ENCODE measurements at places on chromosomes 2 and 18.

GRCh38 chr2:19747310-19748072, 154.3 kb downstream of the TTC32 start:
- DNase-seq = no peak

DNA sequence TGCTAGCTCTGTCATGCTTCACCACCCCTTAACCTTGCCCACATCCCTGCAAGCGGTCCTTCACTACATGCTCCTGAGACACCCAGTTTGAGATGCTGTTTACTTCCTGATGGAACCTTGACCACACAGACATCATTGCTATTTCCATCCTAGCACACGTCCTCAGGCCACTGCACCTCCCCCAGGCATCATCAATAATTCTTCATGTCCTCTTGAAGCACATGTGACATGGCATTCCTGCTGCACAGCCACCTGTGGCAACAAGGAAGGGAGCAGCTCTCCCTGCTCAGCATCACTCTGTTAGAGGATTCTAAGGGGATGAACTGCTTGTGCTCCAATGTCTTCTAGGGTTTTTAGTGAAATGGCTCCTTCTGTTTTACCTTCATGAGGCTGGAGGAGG, 26.1 kb upstream of the ST3GAL5 start:
- no peak for DNase-seq

GRCh38 chr2:156452971-156453370, 16.8 kb downstream of the GPD2 start:
- no peak for DNase-seq

GRCh38 chr2:130776550-130776949, 21.2 kb downstream of the AMER3 start:
- DNase-seq = no peak

DNA sequence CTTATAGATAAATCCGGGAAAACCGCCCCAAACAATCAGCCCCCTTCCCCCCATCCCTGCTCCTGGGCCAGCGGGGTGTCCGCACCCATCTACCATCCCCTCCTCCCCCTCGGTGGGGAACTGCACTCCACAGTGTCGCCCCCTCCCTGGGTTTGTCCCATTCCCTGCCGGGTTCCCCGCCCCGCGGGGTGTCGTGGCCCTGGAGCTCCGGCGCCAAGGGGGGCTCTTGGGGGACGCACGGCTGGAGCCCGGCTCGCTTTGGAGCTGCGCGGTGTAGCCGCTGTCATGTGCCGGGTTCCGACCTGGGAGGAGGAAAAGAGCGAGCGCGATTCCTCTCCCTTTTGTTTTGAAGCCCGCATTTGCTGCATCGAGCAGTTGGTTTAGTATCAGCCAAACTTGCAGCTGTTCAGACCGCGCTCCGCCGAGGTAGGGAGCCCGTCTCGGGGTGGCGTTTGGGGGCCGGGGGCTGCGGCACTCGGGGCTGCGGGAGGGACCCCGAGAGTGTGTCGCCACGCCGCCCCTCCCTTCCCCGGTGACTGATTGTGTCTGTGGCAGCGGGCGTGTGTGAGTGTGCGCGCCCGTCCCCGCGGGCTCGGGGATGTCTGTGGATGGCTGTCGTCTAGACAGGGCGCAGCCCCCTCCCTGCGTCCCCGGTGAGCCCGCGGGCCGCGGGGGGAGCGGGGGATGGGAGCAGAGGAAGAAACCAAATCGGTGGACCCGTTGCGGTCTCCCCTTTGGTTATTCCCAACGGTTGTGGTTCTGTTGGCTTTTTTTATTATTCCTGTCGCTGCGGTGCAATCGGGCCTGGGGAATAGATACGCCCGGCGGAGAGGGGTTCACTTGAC, 797 bp downstream of the CTIF start:
- peak; percentile 53 for DNase-seq

- DNase-seq = peak; percentile 41
Observed at GRCh38 chr2:67322353-67323001, 74.7 kb upstream of the ETAA1 start.

GRCh38 chr18:48806551-48807261, 144.1 kb downstream of the SMAD7 start:
- peak; percentile 25 for DNase-seq

DNA sequence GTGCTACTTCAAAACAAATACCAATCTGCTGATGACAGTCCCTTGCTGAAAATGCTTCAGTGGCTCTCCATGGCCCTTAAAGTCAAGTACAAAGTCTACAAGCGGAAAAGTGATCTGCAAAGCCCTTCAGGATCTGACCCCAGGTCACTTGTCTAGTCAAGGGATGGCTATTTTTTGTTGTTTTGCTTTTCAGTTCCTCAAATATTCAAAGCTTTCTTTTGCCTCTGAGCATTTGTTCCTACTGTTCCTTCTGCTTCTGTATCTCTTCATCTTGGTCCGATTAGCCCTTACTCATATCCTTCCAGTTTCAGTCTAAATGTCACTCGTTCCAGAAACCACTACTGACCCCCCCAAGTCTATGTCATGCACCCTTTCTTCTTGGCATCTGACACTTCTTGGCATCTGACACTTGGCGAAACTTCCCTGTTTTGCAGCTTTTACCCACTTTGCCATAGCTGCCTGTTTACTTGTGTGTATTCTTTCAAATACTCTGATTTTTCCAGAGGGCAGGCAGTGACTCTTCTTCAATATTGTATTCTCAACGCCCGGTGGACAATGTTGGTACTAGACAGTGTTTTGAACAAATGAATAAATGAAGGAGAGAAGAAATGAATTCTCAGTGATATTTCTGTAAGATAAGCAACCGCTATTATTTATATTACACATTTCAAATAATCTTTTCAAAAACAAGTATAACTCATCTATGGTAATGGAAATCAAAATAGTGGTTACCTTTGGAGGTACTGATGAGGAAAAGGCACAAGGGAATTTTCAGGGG, 175.9 kb upstream of the FN1 start:
- DNase-seq = peak; percentile 12

GRCh38 chr2:63050334-63051041, at the start of gene OTX1:
OTX1 (plus strand) TSS chr2:63050830; CDS start chr2:63052991, 2,161 bp downstream.
- DNase-seq = peak; percentile 84

GRCh38 chr2:151978709-151979108, 120.1 kb downstream of the CACNB4 start:
- no peak for DNase-seq

- DNase-seq = peak; percentile 43
Observed at GRCh38 chr2:216034065-216034464, 20.7 kb upstream of the MREG start.

- peak; percentile 5 for DNase-seq
Observed at GRCh38 chr2:105287692-105288091, 41.8 kb downstream of the TGFBRAP1 start.

GRCh38 chr2:7567646-7568045, 650.4 kb downstream of the RNF144A start:
- no peak for DNase-seq

DNA sequence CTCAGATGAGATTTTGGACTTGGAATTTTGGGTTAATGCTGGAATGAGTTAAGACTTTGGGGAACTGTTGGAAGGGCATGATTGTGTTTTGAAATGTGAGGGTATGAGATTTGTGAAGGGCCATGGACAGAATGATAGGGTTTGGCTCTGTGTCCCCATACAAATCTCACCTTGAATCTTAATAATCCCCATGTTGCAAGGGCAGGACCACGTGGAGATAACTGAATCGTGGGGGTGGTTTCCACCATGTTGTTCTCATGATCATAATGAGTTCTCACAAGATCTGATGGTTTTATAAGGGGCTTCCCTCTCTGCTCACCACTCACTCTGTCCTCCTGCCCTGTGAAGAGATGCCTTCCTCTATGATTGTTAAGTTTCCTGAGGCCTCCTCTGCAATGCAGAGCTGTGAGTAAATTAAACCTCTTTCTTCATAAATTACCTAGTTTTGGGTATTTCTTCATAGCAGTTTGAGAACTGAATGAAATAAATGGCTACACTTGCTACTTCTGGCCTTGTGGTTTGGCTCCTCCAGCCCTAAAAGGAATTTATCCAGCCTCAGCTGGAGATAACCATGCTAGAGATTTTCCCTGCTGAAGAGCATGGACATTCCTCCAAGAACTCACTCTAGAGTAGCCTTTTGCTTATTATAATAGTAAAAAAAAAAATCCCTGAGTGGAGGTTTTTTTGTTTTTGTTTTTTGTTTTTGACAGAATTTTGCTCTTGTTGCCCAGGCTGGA, 144.3 kb upstream of the TFPI start:
- DNase-seq = no peak

GRCh38 chr2:235766278-235766677, 272.4 kb downstream of the AGAP1 start:
- DNase-seq = peak; percentile 48

- DNase-seq = no peak
Observed at GRCh38 chr2:5834501-5834900, 142.3 kb downstream of the SOX11 start.

- DNase-seq = no peak
Observed at GRCh38 chr2:216405588-216405987, 6.7 kb upstream of the SMARCAL1 start.

DNA sequence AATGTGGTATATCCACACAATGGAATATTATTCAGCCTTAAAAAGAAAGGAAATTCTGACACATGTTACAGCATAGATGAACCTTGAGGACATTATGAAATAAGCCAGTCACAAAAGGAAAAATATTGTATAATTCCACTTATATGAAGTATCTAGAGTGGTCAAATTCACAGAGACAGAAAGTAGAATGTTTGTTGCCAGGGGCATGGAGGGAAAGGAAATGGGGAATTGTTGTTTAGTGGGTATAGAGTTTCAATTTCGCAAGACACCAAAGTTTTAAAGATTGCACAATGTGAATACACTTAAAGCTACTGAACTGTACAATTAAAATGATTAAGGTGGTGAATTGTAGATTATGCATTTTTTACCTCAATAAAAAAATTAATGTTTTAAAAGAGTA, 92.9 kb downstream of the TXNL1 start:
- DNase-seq = no peak

- peak; percentile 8 for DNase-seq
Observed at GRCh38 chr18:21452276-21452780, 148.2 kb downstream of the ESCO1 start.

- DNase-seq = no peak
Observed at GRCh38 chr2:7649461-7650228, 732.4 kb downstream of the RNF144A start.

- no peak for DNase-seq
Observed at GRCh38 chr18:22026889-22027288, 142.5 kb upstream of the GATA6 start.

- no peak for DNase-seq
Observed at GRCh38 chr2:208101716-208102631, 22.4 kb downstream of the CRYGD start.

- DNase-seq = no peak
Observed at GRCh38 chr2:99450199-99450598, 39.6 kb downstream of the REV1 start.

DNA sequence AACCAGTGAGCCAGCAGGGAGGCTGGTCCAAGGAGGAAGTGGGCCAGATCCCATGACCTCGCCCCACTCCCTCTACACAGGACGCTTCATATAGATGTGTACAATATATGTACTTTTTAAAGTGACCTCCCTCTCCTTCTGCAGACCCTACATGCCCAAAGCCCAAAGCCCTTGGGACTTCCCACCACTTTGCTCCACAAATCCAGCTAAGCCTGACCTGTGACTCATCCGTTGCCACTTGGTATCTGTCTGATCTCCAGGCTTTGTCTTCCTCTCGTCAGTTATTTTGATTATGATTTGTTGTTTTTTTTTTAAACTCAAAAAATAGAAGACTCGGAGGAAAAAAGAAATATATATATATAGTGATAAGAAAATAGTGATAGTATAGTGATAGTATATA, 470.8 kb downstream of the KCNJ3 start:
- no peak for DNase-seq

- DNase-seq = no peak
Observed at GRCh38 chr2:27922842-27923241, 32.3 kb downstream of the BABAM2 start.

- no peak for DNase-seq
Observed at GRCh38 chr2:186690786-186691185, 3.1 kb upstream of the FAM171B start.

GRCh38 chr2:105488285-105488684, 89.4 kb upstream of the FHL2 start:
- DNase-seq = no peak

DNA sequence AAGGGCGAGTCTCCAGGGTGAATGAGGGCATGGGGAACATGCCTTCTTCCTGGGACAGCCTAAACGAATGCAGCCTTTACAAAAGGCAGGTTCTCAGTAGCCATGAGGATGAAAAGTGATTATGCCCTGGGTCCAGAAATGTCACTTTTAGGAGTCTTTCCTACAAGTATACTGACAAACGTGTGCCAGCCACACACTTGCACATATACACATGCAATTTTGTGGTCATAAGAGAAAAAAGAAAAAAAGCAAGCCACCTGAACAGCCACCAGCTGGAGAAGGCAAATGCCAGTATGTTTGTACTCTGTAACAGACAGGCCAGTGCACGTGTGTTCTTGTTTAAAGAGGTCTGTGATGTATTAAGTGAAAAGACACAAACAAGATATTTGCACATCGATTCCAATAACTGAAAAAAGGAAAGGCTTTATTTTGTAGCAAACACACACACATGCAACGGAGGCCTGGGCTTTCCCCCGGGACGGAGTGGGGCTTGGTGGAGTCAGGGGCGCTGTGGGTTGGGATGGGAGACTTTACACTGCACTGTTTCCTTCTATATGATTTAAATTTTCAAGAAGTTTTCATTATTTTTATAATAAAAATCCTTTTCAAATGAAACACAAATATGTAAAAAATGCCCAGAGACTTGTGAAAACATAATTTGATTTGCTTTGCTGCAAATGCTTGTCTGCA, 108.4 kb downstream of the FAM210A start:
- no peak for DNase-seq

DNA sequence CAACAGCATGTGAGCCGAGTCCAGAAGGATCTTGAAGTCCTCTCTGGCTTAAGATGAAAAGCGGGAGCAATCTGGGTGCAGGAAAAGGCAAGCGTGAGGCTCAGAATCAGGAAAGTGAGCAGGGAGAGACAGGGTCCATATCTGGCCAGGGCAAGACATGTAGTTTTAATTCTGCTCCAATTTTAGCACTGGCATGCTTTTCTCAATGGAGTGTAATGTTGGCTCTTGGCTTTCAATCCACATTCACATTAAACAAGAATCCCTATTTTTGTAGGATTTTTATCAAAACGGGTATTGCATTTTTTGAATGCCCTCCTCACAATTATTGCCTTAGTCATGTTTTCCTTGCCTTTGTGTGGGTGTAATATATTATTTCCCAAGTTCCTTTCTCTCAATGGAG, 6.0 kb downstream of the SPATA3 start:
- DNase-seq = no peak
